ENCODE measurements at places on chromosomes 4 and X.

DNA sequence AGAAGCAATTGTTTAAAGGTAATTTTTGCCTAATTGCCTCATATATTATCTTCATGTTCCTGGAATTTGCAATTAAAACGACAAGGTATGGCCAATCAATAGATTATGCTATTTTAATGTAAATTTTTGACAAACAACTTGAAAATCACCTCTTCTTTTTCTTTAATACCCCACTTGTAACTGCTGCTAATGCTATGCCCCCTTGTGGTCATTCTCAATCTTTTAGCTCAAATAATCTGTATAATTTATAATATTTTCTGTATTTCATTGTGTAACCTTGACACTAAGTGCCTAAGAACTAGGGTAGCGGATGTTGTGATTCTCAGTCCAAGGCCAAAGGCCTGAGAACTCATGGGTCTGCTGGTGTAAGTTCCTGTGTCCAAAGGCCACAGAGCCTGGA lies 831.7 kb upstream of the POU3F4 start:
- no peak for DNase-seq

- DNase-seq = no peak
Observed at GRCh38 chrX:13614154-13614553, 38.8 kb upstream of the TCEANC start.

DNA sequence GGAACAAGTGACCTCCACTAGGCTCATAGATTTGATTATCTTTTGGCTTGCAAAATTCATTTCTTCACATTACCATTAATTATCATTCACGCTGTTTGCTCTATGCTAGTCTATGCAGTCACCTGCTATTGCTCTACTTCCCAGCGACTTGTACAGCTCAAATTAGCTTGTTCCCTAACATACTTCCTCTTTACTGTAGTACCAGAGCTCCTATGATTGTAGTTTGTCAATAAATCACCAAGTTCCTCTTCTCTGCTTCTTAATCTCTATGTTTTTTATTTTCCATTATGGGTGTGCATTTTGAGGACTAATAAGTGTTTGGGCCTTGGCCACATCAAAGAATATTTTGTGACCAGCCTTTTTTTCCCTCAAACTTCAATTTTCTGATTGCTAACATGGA lies 6.2 kb upstream of the GSPT2 start:
- DNase-seq = no peak

GRCh38 chr4:25028851-25029250 lies 1.9 kb downstream of the LGI2 start:
- no peak for DNase-seq

GRCh38 chrX:110846071-110846470 lies 50.5 kb upstream of the CHRDL1 start:
- no peak for DNase-seq

GRCh38 chr4:14880805-14881204 lies 121.5 kb upstream of the CPEB2 start:
- no peak for DNase-seq

- DNase-seq = no peak
Observed at GRCh38 chr4:55458164-55458563, 62.4 kb downstream of the TMEM165 start.

- DNase-seq = no peak
Observed at GRCh38 chr4:42995343-42995944, 102.9 kb downstream of the GRXCR1 start.

- DNase-seq = no peak
Observed at GRCh38 chr4:72857787-72858186, 211.7 kb downstream of the COX18 start.

DNA sequence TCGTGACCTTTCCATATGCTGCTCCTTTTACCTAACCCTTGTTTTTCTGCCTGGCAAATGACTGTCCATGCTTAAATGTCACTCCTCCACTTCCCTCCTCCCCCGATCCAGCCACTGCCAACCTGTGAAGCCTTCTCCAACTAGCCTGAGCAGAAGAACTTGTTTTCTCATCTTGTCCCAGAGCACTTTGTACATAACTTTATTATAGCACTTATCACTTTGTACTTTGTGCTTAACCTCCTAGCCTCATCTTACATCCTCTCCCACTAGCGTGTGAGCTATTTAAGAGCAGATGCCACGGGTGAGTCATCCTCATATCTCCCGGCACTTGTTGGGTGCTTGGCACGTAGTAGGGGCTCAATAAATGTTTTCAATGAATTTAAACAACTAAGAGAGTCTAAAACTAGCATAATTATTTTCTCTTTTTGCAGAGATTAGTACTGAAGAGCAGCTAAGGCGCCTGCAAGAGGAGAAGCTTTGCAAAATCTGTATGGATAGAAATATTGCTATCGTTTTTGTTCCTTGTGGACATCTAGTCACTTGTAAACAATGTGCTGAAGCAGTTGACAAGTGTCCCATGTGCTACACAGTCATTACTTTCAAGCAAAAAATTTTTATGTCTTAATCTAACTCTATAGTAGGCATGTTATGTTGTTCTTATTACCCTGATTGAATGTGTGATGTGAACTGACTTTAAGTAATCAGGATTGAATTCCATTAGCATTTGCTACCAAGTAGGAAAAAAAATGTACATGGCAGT lies 46.9 kb downstream of the XIAP start:
- DNase-seq = no peak

- no peak for DNase-seq
Observed at GRCh38 chr4:8523175-8523574, 57.0 kb upstream of the GPR78 start.

DNA sequence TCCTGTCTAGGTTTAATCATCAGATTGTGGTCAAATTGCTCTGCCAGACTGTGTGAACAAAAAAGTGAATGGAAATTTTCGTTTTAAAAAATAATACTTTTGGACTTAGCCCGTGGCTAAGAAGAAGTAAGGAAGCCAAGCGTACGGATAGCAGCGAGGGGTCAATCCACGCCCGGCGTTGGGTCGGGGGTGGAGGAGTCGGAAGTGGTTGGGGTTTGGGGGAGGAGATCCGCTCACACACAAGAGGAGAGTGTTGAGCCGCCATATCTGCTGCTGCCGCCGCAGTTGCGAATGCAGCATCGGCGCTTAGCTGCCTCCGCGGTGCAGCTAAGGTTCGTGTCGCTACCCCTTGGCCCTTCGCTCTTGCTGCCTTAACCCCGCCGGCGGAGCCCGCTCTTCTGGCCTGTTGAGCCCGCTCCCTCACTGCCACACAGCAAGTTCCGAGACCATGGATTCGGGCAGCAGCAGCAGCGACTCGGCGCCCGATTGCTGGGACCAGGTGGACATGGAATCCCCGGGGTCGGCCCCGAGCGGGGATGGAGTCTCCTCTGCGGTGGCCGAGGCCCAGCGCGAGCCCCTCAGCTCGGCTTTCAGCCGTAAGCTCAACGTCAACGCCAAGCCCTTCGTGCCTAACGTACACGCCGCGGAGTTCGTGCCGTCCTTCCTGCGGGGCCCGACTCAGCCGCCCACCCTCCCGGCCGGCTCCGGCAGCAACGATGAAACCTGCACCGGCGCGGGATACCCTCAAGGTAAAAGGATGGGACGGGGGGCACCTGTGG lies at the start of gene GSPT2:
GSPT2 (plus strand) TSS at position 264 of the 779 bp plus-strand sequence; CDS start at position 449, 185 bp downstream.
- DNase-seq = peak; percentile 7

DNA sequence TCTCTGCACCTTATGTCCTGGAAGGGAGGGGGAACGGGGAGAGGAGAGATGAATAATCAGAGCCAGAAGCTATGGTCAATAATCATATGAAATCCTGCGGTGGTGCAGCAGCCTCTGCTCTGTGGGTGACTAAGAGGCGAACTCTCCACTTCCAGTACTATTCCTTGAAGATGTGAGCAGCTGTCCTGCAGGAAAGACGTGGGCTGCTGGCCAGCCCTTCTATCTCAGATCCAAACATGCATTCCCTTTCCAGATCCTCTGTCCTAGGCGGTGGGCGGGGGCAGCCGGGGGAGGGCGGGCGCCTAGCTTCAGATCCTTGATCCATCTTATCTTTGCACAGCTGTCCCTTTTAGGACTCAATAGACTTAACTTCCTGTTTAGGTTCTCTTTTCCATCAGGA lies 34.5 kb downstream of the SPINK2 start:
- DNase-seq = no peak

- no peak for DNase-seq
Observed at GRCh38 chrX:19849464-19850080, 37.8 kb downstream of the SH3KBP1 start.

DNA sequence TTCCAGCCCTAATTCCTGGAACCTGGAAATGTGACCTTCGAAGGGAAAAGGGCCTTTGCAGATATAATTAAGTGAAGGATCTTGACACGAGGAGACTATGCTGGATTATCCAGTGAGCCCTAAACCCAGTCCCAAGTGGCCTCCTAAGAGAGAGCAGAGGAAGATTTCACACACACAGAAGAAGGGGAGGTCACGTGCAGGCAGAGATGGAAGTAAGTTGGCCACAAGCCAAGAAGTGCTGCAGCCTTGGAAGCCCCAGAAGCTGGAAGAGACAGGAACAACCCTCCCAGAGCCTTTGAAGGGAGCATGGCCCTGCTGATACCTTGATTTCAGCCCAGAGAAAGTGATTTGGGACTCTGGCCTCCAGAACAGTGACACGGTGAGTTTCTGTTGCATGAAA lies 51.9 kb downstream of the EVC2 start:
- DNase-seq = no peak

- no peak for DNase-seq
Observed at GRCh38 chr4:54581807-54582206, 76.0 kb upstream of the KIT start.
